ENCODE measurements at places on chromosomes 11 and 22.

GRCh38 chr11:2347308-2347830 lies 29.7 kb upstream of the CD81 start:
- DNase-seq, result no peak

DNA sequence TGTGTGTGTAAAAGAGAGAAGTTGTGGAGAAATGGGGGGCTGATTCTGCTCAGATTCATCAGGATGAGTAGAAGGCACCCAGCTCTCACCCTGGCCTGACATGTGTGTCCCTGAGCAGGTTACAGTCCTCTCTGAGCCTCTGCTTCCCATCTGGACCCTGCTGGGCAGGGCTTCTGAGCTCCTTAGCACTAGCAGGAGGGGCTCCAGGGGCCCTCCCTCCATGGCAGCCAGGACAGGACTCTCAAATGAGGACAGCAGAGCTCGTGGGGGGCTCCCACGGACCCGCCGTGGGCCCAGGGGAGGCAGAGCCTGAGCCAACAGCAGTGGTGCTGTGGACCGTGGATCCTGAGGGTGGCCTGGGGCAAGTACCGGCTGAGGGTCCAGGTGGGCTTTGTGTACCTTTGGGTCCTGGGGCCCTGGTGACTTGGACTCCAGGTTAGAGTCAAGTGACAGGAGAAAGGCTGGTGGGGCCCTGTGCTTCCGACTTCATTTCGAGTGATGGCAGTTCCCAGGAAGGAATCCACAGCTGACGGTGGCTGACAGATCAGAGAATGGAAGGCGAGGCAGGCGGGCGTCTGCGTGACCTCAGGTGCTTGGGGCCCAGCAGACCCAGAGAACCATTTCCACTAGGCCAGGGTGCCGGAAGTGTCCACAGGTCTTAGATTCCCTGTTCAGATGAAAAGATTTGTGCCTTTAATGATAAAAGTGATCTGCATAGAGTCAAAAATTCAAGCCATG lies 21.9 kb downstream of the NEAT1 start:
- no peak for DNase-seq

DNA sequence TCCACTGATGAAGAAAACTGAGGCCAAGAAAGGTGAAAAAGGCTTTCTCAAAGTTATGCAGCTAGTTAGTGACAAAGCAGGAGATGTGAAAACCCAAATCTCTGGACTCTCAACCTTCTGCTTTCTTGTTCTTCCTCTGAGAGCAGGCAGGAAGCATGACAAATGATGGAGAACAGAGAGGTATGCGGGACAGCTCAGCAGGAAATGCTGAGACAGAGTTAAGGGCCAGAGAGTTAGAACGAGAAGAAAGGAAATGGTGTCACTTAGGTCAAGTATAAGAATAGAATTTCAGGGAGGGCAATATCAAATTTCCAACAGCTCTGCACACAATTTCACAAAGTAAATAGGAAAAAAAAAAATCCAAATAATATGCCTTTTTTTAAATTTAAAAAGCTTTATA lies 67.6 kb upstream of the ARHGAP42 start:
- DNase-seq, result no peak

DNA sequence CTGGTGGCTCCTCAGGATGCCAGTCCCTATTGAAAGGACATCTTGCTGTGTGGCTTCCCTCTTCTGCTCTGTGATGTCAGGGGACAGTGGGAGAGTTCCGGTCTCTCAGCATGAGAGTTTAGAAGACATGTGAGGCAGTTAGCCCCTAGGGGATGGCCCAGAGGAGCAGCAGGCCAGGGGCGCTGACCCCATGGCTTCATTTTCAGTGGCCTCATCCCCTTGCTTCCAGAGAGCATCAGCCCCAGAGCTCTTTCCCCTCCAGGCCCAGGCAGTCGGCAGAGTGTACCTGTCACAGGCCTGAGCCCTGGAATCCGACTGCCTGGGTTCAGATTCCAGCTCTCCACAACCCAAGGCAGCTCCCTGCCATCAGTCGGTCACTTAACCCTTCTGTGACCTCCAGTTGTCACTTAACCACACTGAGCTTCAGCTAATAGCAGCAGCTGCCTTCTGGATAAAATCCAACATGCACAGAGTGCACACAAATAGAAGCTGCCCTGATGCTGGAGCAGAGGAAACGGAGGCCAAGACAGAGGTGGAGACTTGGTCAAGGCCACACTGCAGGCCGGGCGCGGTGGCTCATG lies 14.1 kb upstream of the LRRC10B start:
- DNase-seq, result no peak

GRCh38 chr11:30758012-30758411 lies 171.9 kb upstream of the MPPED2 start:
- DNase-seq, result no peak

- no peak for DNase-seq
These were observed 7.1 kb downstream of the TIMM10 start for GRCh38 chr11:57523419-57523818.

DNA sequence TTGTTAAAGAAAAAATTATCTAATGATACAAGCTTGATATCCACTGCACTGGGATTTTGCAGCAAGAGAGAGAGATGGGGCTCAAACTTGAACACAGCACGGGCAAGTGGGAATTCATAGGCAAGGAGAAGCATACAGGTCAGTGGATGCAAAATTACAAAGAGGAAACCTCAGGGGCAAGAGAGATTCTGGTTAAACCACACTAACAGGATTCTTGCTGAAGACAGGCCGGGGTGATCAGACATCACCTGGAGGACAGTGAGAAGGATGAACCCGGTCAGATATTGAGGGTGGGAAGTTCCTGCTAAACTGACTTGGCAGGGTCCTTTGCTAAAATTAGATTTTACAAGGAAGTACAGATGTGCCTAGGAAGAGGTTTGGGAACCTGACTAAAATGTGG lies 2.5 kb upstream of the PLAAT4 start:
- no peak for DNase-seq

DNA sequence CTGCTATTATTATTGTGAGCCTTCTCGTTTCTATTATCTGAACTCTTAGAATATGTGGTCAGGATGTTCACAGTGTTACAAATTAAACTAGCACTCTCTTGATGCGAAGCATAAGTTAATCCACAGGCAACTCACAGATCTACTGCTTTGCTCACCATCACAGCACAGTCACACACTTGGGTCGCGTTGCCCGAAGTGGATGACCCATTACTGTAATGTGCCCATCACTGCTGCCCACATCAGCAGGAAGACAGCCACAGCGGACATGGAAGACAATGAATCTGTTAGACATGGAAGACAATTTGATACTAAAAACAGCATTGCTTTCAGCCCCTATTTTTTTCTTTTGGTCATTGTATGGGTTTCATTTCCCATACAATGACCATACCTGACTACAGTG lies 216.4 kb upstream of the B3GAT1 start:
- no peak for DNase-seq

DNA sequence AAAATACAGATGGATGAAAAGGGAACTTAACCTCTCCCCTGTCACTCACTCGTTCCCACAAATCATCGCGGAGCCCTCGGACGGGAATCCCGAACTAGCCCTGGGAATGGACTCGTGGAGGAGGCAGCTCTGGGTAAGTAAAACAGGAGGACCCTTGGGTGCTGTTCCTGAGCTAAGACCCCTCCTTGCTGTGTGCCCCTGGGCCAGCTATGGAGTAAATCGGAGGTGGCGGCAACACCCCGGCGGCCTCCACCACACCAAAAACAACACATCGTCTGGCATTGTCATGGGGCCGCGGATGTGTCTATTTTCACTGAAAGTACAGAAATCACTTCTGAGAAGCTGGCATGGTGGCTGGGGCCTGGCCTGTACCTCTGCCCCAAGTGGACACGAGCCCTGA lies 12.1 kb downstream of the CPT1A start:
- no peak for DNase-seq

GRCh38 chr22:33272871-33273270 lies 214.7 kb upstream of the SYN3 start:
- DNase-seq, result no peak

DNA sequence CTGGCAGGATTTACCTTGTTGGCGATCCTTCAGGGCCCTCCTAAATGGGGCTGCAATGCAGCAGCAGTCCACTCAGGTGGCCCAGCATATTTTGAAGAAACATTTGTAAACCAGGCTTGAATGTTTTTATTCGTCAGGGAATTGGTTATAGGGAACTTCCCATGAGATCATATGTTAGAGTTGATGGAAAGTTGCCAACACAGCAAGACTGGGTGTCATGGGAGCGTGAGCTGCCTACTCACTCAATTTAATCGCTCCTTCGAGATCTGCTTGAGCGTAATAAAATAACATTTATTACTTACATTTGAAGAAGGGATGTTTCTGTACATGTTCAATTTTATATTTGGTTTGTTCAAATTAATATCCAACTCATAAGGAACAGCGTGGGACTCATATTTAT lies 19.4 kb downstream of the OR2AT4 start:
- DNase-seq, result no peak

- DNase-seq, result no peak
These were observed 9.5 kb downstream of the PKNOX2 start for GRCh38 chr11:125174057-125174456.

DNA sequence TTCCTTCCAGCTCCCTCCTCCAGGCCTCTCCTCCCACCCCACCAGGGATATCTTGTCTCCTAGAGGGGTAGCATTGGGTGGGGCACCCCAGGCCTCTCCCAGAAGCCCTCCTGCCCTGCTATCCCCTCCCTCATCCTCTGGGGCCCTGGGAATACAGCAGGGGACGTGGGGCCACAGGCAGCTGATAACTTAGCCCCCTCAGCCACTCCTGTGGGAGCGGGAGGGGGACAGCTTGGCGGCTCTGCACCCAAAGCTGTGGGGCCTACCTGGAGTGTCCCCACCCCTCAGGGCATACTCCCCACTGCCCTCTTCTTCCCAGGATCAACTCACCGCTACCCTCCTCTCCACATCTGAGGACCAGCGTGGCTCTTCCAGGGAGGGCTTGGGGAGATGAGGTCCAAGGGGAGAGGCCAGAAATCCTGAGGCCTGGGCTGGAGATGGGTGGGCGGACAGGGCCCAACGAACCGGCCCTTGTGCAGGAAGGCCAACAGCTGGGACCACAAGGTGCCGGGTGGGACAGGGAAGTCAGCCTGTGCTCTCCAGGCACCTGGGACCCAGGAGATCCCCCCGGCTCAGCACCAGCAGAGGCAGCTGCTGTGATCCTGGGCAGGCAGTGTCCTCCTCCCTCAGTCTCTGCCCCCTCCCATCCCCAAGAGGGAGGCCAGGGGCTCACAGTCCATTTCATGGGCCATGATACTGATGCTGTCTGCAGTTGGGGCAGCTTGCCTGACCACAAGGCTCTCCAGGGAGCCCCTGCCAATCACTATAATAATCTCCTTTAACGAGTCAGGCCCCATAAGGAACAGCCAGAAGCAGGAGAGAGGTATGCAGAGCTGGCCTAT lies 23.2 kb downstream of the NEAT1 start:
- no peak for DNase-seq

- no peak for DNase-seq
These were observed 3.6 kb downstream of the SOX6 start for GRCh38 chr11:16352707-16353106.

DNA sequence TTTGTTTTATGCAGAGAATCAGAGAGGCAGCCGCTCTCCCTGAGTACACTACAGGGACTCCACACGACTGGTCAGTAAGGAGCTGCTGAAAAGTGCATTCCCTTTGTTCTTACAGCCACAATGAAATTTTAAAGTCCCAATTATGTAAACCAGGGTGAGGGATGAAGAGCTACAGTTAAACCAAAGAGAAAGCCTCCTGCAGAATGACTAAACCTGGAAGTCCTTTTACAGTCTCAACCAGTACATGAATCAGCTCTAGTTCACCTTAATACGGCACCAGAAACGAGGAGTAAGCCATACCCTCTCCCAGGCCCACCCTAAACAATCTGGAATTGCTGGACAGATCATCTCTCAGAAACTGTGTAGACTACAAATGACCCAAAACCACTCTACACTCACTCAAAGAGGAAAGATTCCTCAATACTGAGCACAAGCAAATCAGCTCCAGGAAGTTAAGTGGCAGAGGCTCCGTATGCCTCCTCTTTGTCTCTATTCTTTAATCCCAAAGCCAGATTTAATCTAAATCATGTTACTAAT lies 113.1 kb downstream of the RBFOX2 start:
- no peak for DNase-seq

DNA sequence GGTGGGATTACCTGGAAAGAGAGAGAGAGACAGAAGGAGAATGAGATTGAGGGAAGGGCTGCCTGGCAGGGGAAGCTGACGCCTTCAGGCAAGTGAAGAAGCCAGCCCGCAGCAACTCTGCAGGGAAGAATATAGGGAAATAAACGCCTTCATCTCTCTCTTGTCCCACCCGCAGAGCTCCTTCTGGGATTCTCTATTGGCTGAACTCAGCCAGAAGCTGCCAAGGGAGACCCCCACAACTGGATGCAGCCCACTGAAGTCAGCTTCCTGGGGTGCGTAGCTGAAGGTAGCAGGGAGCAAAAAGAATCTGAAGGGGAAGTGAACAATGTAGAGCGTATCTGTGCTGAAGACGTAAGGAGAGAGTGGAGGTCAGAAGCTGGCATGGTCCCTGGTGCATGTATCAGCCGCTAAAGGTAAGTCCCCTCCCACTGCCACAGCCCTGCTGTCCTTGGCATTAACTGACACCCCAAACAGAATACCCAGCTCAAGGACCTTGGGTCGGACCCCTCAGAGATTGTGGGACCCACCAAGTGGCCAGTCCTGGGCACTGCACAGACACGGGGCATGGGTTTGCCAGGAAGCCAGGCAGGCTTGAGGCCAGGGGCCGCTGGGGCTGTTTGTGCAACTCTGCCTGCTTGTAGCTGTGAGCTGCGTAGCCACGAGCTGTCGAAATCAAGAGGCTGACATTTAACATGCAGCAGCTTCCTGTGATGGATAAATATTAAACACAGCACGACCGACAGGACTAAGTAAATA lies 469.9 kb downstream of the MN1 start:
- DNase-seq, result no peak

GRCh38 chr22:47902646-47903180 lies 1140.3 kb downstream of the TBC1D22A start:
- DNase-seq, result no peak

- DNase-seq, result no peak
These were observed 4.7 kb upstream of the ZNF74 start for GRCh38 chr22:20389288-20389687.

DNA sequence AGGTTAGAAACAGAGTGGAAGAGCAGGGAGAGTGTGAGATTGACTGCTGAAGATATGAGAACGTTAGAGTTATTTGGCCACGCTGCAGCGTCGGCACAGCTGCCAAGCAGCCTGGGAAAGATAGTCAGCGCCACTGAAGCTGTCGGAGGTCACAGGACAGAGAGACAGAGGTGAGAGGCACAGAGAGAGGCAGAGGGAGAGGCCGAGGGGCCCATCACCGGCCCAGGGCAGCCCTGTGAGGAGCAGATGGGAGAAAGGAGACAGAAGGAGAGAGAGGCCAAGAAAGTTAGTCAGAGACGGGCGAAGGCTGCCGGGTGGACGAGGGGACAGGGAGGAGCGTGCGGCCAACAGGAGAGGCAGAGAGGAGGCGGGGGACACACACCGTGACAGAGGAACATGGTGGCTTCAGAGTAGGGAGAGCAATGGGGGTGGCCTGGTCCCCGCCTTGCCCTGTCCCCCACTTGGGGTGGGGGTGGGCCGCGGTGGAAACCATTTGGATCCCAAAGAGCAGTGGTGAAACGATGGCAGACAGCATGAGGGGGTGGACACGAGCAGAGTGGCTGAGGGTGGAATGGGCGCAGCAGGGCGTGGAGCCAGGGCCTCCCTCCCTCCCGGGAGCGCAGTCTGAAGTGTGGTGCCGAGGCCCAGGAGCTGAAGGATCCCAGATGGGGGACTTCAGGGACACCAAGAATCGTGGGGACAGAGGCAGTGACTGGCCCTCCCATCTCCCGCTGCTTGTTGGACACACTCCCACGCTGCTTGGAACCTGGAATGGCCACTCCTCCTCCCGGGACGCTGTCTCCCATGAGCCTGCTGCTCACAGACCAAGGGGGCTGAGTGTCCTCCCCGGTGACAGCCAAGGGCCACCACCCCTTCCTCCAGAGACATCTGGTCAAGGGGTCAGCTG lies 26.6 kb downstream of the LRRC10B start:
- DNase-seq, result no peak

GRCh38 chr11:111540937-111541253 lies 375 bp downstream of the LAYN start:
- DNase-seq, result no peak

Data from activated naive CD4-positive, alpha-beta T cell treated with anti-CD3 and anti-CD28 coated beads, Interleukin-2, amount 50 U/mL, for 16 hours (primary cell).